ENCODE measurements at places on chromosomes 7 and 10. TPM values are rescaled to one million over a fixed set of nuclear protein-coding genes. Genes with fewer than 3 reads are reported as not detected.

The PTPRN2 gene
- total RNA-seq: 2.5 TPM

The SFTPA1 gene
- not detected for total RNA-seq

The FXYD4 gene
- not detected for total RNA-seq

The PRLHR gene
- total RNA-seq: not detected

The SOSTDC1 gene
- not detected for total RNA-seq

The AGBL3 gene
- 0.99 TPM for total RNA-seq

The UROS gene
- 29.1 TPM for total RNA-seq

The HKDC1 gene
- total RNA-seq: not detected

The MBL2 gene
- total RNA-seq: not detected

The CFAP69 gene
- 0.13 TPM for total RNA-seq

The GNGT1 gene
- not detected for total RNA-seq

The LRRD1 gene
- not detected for total RNA-seq

The VGF gene
- total RNA-seq: not detected

The GPER1 gene
- total RNA-seq: 0.25 TPM

The ESYT2 gene
- 163 TPM for total RNA-seq

The NOM1 gene
- total RNA-seq: 35.6 TPM

The HTRA1 gene
- total RNA-seq: not detected

The R3HCC1L gene
- 23.3 TPM for total RNA-seq

The SLC26A5 gene
- total RNA-seq: 0.30 TPM
